ENCODE measurements at places on chromosomes 3 and 15.
A peak's percentile ranks its signal among the peaks of the same experiment; 100 is the strongest.

- DNase-seq = no peak
Measured at GRCh38 chr15:82679626-82680199, 30.0 kb downstream of the AP3B2 start.

DNA sequence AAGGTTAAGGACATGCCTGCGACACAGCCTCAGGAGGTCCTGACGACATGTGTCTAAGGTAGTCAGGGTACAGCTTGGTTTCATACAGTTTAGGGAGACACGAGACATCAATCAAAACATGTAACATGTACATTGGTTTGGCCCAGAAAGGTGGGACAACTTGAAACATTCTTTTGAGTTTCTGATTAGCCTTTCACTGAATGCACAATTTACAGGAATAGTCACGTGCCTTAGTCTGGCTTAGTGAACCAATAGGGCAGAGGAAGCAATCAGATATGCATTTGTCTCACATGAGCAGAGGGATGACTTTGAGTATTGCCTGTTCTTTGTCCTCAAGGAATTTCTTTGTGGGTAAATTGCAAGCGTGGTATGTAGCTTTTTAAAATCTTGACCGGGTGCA is 24.5 kb upstream of the HDAC11 start:
- no peak for DNase-seq

- no peak for DNase-seq
Measured at GRCh38 chr3:101091489-101091888, 98.3 kb upstream of the ABI3BP start.

DNA sequence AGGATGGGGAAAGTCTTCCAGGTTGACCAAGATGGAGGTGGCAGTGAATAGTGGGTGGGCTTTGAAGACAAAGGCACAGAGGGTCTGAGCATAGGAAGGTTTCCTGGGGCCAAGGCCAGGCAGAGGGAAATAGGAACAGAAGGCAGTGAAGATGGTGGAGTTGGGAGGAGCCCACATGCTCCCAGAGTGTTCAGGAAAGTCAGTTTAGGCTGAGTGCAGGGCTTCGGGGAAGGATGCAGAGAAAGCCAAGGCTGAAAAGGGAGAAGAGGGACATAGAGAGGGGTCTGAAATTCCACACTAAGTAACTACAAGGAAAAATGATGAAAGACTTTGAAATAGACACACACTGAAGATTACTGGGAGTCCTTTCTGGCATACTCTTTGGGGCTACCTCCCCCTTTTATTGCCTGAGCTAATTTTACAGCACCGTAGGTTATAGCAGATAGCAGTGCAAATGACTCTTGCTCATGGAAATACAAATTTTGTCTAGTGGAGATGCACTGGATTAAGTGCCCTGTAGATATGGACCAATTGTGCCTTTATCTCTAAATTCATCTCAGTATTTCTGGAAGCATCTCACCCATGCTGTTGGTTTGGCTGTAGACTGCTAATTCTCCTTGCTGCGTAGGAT is 3.8 kb downstream of the CX3CR1 start:
- no peak for DNase-seq

- no peak for DNase-seq
Measured at GRCh38 chr3:184315871-184316661, 1.7 kb downstream of the EIF4G1 start.

DNA sequence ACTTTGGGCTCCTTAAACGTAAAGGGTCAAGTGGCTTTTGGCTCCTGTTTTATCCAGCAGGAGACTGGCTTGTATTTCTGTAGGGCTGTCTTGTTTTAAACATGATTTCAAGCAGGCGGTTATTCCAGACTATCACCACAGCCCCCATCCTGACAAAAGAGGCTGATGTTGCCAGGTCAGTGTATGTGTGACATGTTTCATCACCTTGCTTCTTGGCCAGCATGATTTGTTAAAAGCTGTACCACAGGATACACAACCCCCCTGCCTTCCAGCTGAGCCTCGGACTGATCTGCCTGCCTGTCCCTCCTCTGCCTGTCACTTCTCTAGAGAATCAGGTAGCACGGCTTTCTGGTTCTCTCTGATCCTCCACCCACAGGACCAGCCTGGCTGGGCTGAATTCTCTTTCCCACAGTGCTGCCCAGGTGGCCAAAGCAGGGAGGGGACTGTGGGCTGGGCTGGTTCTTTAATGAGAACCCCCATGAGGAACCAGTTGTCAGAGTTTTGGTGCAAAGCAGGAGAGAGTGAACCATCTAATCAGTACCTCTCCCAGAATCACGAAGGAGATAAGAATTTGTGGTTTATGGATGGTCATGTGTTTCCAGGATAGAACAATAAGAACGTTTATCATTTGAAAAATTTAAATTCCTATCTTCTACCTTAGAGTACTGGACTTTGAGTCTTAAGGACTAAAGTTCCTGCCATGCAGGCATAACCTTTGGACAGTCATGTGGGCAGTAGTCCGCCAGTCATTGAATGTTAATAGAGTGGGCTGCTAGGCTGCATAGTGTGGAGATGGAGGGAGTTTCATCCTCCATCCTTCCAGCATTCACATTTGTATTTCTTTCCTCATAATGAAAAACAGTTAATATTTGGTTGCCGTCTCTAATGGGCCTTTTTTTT is 8.8 kb downstream of the ABHD6 start:
- no peak for DNase-seq

DNA sequence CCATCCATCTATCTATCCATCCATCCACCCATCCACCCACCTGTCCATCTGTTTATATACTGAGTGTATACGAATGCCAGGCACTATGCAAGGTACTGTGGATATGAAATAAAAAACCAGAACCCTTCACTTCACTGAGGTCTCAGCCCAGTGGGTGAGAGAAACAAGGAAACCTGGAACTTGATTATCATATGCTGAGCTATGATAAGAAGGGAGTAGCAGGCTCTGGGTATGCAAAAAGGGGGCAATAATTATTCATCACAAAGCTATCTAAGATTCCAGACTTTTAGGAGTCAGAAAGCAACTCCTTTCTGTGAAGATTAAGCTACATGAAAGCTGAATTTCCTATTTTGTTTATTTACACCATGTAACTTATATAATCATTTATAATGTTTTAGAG is 327.7 kb upstream of the IL12A start:
- no peak for DNase-seq

DNA sequence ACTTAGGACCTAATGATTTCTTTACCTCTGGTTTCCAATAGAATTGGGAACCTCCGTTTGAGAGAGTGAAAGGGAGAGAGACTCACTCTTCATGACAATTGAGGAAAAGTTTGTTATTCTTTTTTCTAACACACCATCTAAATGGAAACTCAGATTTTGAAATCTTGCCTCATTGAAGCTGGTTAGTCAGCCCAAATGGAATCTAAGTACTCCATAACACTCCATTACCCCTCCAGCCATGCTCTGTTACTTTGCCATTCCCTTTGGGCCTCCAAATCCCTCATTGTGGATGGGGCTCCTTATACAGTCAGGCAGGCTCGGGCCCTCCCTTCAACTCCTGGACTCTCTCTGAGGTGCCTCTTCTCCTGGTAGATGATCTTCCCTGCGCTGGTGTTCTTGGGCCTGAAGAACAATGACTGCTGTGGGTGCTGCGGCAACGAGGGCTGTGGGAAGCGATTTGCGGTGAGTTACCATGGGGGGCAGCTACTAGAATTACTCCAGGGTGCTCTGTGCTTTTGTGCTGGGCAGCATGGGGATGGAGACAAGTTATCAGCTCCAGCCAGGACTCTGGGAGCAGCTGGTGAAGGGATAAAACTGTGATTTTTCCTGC is 1.1 kb downstream of the TM4SF4 start:
- DNase-seq = no peak

- no peak for DNase-seq
Measured at GRCh38 chr3:36511791-36512486, 131.6 kb downstream of the STAC start.

DNA sequence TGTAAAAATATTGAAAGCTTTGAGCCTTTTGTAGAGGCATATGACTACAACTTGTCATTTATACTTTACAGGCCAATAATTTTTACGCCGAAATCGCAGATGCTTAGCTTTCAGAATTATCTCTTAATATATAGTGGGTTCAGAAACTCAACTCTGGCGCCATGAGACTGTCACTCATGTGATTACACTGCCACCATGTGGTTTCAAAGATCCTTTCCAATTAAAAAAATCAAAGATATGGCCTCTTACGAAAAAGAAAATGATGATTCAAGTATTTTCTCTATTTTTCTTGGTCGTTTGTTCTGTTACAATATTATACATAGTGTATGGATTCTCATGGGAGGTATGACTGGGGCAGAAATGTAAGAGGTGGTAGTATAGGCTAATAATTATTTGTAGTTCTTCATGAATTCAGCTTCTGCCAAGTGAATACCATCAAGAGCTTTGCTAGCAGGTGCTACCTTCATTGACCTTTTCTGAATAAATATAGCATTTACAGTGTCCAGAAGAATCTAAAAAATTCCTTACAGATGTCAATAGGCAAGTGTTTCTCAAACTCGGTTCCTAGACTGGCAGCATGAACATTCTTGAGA is 751.7 kb upstream of the GOLIM4 start:
- DNase-seq = no peak

DNA sequence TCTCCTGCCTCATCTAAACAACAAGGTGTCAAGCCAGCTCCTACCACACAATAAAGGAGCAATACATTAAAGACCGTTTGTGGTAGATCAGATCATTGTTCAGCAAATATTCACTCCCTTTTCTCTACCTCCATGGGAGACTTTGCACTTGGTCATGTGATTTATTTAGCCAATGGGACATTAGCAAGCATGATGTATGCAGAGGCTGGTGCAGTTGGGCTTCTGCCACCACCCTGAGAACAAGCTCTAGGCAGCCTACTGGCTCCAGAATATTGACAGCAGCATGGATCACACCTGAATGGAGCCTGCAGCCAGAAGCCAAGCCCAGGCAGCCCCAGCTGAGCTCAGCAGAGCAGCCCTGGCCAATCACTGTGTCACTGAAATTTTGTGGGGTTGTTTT is 99.4 kb upstream of the UBE2E2 start:
- DNase-seq = no peak

GRCh38 chr3:71010726-71011455 is 572.6 kb downstream of the FOXP1 start:
- DNase-seq = no peak

GRCh38 chr3:133230195-133230594 is 169.7 kb upstream of the BFSP2 start:
- DNase-seq = no peak

DNA sequence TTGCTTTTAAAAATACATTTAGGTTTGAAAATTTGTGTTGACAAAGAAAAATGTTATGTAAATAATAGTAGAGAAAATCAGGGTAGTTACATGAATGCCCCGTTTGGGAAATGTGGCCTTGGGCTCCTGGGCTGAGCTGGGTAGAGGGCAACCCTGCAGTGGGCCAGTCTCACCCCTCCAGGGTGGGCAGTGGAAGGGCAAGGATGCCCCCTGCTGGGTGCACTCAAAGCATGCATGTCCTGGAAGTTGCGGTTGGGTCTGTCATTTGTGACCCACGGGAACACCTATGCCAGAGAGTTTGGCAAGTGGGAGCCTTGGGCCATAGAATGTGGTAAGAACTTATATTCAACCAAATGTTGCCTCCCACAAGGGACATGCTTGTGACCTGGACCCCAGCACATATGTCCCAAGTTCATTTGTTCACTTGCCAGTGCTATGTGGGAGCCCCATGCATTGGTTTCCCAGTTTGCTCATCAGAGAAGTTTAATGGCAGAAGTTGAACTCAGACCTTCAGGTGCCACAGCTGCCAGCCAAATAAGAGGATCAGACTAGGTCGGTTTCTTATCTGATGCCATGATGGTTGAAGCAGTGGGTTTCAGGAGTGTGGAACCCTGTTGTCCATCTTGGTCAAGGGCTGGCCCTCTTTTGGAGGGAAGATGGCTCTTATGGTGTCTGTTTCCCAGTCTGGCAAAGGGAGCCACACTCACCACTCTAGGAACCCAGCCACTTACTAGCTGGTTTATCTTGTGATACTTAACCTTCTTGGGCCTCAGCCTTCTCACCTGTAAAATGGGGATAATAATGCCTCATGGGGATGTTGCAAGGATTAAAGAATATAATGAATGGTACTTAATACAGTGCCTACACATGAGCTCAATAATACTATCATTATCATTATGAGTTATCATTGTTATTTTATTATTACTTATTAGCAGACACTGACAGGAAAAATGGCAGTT is 2.5 kb upstream of the PLCB2 start:
- DNase-seq = peak; percentile 26

DNA sequence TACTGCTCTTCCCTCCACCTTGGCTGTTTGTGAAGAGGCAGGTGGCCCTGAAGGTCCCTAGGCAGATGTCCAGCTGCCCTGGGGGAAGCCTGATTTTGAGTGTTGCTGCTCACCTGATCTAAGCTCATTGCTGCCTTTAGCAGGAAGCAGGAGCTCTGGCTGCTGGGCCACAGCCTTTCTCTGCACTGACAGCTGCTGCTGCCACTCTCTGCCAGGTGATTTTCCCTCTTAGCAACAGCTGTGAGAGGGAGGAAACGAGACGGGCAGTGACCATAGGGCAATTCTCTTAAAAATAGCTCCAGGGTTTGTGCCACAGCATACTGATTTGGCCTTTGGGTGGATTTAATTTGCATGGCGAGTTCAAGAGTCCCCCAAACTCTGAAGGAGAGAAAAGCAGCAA is 415.8 kb upstream of the SEMA6D start:
- no peak for DNase-seq

DNA sequence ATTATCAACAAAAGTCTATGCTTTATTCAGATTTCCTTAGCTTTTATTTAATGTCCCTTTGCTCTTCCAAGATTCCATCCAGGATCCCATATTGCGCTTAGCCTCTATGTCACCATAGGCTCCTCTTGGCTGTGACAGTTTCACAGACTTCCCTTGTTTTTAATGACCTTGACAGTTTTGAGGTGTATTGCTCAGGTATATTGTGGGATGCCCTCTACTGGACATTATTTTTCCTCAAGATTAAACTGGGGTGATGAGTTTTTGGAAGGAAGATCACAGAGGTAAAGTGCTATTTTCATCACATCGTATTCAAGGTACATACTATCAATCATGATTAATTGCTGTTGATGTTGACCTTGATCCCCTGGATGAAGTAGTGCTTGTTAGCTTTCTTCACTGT is 99.1 kb upstream of the SMAD3 start:
- no peak for DNase-seq

GRCh38 chr3:40862946-40863345 is 336.4 kb upstream of the CTNNB1 start:
- DNase-seq = no peak

GRCh38 chr15:64665179-64665578 is 110.2 kb downstream of the RBPMS2 start:
- no peak for DNase-seq

GRCh38 chr15:28075573-28075972 is 23.5 kb downstream of the OCA2 start:
- no peak for DNase-seq

DNA sequence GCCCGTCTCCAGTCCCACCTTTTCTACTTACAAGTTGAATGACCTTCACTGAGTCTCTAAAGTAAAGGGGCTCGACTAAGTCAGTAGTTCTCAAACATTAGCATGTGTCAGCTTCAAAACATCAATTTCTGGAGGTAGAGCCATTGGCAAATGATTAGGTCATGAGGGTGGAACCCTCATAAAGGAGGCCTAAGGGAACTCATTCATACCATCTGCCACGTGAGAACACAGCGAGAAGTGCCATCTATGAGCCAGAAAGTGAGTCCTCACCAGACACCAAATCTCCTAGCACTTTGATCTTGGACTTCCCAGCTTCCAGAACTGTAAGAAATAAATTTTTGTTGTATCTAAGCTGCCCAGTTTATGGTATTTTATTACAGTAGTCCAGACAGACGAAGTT is 129.8 kb downstream of the MEX3B start:
- DNase-seq = no peak

- no peak for DNase-seq
Measured at GRCh38 chr3:139519998-139520737, 19.4 kb downstream of the RBP1 start.

- DNase-seq = no peak
Measured at GRCh38 chr3:109184726-109185125, 48.2 kb downstream of the C3orf85 start.

- DNase-seq = no peak
Measured at GRCh38 chr3:46490338-46491084, 7.3 kb upstream of the RTP3 start.
